Fibroblast of lung (primary cell): ENCODE measurements at places on chromosomes 6 and 20.

- no peaks in the 10 kb centered on the region for H3K27me3 ChIP-seq
- DNase-seq: peak; percentile 70
- no peaks in the 10 kb centered on the region for H3K36me3 ChIP-seq
- H3K4me1 ChIP-seq: no peaks in the 10 kb centered on the region
- H3K27ac ChIP-seq: no peak overlapping the region
- H3K4me3 ChIP-seq: no peak overlapping the region
Measured at GRCh38 chr6:109308018-109308492, 74.2 kb downstream of the CD164 start.

DNA sequence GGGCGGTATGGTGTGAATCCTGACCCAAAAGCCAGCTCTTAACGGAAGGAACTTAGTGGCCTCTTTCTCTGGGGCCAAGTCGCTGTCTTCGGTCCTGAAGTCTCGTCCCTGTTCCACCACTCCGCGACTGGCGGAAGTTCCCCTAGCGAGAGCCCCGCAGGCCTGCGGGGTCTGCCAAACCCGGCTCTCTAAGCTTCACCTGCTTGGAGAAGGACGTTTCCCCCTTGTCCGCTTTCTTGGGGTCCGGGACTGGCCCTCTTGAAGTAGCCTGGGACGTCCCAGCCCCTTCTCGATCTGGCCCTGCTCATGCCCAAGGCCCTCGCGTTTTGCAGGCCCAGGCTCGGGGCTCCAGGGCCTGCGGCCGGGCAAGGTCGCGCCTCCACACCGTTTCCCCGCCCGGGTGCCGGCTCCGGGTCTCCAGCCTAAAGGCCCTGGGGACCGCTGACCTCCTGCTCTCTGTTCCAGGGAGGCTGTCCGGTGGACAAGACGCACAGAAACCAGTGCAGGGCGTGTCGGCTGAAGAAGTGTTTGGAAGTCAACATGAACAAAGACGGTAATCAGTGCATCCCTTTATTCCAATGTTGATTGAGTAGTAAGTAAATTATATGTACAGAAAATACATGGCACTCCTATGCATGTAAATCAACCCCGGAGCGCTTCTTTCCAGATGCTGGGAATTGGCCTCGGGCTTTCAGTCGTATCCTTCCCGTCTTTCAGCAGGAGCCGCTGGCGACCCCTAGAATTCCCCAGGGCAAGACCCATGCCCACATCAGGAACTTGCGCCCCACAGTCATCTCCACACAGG, 8.8 kb downstream of the NR2E1 start:
- no peak overlapping the region for H3K4me3 ChIP-seq
- H3K36me3 ChIP-seq: no peaks in the 10 kb centered on the region
- H3K27ac ChIP-seq: no peak overlapping the region

GRCh38 chr6:138666636-138667035, 106.9 kb upstream of the CCDC28A start:
- no peak overlapping the region for H3K27ac ChIP-seq
- DNase-seq: no peak
- H3K27me3 ChIP-seq: no peaks in the 10 kb centered on the region
- no peaks in the 10 kb centered on the region for H3K4me1 ChIP-seq

GRCh38 chr6:14903176-14904038, 342.5 kb upstream of the JARID2 start:
- H3K4me3 ChIP-seq: no peak overlapping the region
- no peaks in the 10 kb centered on the region for H3K36me3 ChIP-seq
- no peaks in the 10 kb centered on the region for H3K4me1 ChIP-seq

DNA sequence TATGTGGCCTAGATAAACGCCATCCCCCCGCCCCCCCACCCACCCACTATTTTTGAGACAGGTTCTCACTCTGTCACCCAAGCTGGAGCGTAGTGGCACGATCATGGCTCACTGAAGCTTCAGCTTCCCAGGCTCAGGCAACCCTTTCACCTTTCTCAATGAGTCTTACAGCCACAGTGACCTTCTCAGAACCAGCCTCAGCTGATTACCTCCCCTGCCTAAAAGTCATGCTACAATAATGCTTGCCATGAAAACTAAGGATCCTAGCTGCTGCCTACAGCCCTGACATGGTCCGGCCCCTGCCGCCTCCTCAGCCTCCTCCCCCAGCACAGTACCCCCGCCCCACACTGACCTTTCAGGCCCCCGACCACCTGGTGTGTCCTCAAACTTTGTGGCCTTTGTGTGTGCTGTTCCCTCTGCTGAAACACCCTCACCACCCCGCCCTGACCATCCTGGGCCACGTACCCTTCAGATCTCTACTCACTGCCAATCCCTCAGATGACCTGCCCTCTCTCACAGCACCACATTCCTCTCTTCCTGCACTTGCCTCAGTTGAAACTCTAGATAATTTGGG, 31.3 kb downstream of the PNPLA1 start:
- no peaks in the 10 kb centered on the region for H3K4me1 ChIP-seq
- H3K36me3 ChIP-seq: no peaks in the 10 kb centered on the region
- no peak overlapping the region for H3K27ac ChIP-seq
- no peaks in the 10 kb centered on the region for H3K27me3 ChIP-seq
- H3K4me3 ChIP-seq: no peak overlapping the region
